ENCODE measurements at places on chromosomes 5 and 9.
A peak's percentile ranks its signal among the peaks of the same experiment; 100 is the strongest.

DNA sequence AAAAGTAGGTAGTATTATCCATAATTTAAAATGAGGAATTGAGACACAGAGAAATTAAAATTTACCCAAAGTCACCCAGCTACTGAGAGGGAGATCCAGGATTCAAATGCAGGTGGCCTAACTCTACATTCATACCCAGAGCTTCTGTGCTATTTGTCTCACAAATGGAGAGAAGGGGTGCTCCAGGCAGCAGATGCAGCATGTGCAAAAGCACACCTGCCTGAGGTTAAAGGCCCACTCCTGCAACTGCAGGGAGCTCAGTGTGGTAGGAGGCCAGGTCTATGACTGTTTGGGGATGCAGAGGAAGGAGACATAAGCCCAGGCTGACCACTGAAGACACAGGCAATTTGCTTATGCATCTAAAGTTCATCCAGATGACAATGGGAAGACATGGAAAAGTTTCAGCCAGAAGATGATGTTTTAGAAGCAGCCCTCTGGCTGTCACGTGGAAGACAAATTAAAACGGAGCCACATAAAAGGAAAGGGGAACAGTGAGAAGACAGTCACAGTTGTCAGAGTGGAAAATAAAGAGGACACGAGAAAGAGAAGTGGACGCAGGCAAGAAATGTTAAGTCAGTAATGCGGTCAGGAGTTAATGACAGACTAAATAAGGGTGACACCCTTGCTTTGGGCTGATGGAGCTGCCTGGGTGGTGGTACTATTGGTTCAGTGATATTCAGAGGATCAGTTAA, 214.7 kb downstream of the EBF1 start:
- no peak for DNase-seq

DNA sequence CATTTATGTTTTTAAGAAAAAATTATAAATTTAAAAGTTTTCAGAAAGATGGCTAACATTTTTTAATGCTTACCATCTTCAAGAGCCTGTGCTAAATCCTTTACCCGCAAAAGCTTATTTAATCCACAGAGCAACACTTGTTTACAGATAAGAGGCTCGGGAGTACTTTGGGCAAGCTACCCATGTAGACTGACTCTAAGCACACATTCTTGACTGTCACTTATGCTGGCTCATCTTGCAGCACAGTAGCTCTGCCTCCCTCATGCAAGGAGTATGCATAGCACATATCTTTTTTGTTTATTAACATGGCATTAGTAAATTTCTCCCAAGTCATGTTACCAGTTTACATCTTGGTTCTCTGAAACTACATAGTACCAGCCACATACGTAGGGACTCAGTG, 14.7 kb downstream of the SH3RF2 start:
- DNase-seq = no peak

- DNase-seq = no peak
These were observed 19.9 kb downstream of the MED10 start for GRCh38 chr5:6358434-6358820.

- no peak for DNase-seq
These were observed 195.7 kb downstream of the ZNF608 start for GRCh38 chr5:124550731-124551130.

- DNase-seq = no peak
These were observed 506.1 kb downstream of the BNC2 start for GRCh38 chr9:16364347-16364746.

DNA sequence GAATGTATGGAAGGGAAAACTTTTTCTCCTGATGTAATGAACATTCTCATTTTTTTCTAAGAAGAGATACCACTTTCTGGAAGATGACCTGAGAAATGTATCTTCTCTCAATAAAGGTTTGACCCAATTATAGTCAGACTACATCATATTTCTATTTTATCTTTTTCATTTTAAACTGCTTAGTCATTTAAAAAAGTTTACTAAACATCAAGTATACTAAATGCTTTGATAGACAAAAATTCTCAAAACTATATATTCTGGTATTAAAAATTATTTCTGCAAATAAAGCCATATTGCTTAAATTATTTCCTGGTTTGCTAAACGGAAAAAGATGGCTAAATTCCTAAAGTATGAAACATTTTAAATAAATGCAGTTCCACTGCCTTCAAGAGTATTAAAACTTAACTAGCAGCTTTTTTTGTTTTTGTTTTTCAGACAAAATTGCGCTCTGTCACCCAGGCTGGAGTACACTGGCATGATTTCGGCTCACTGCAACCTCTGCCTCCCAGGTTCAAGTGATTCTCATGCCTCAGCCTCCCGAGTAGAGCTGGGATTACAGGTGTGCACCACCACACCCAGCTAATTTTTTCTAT, 37.1 kb downstream of the FBXW11 start:
- no peak for DNase-seq

- DNase-seq = no peak
These were observed 1.2 kb downstream of the FOXB2 start for GRCh38 chr9:77020413-77021290.

DNA sequence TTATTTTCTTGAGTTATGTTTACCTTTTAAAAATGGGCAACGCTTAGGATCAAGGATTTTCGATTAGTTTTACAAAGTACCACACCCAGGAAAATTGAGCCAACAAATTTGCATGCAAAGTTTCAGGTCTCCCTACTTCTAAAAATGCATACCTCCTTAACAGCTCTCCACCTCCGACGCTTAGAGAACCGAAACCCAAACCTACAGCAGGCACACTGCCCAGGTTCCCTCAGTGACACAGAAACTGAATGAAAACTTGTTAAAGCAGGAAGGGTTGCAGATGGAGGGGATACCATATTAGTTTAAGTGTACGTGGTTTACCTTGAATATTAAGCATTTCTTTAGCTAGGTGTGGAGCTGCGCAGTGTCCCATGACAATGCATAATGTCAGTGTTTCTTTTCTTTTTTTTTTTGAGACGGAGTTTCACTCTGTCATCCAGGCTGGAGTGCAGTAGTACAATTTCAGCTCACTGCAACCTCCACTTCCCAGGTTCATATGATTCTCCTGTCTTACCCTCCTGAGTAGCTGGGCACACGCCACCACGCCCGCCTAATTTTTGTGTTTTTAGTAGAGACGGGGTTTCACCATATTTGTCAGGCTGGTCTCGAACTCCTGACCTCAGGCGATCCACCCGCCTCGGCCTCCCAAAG, 1.6 kb upstream of the SUB1 start:
- DNase-seq = peak; percentile 4

DNA sequence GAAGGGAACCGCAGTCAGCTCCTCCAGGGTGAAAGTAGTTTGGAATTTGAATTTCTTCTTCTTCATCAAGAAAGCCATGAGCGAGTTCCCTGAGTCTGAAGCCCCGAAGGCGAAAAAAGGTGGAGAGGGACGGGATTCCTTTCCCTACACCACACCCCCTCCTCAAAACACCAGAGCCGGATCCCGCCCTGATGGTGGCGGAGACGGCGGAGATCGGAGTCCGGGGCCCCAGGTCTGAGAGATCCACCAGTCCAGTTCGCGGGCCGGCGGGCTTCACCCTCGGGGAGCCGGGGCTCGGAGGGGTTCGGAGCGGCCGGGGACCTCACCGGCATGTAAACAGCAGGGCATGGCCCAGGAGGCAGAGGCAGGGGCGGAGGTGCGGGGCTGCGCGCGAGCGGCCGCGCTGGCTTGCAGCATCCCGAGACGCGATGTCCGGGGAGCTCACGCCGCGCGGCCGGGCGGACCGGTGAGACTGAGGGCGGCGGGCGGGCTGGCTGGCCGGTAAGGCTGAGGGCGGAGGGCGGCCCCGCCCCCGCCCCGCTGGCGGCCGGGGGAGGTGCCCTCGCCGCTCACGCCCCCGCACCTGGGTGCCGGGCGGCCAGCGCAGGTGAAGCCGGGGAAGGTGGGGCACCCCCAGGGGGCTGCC, 606 bp downstream of the EEIG1 start:
- no peak for DNase-seq

- no peak for DNase-seq
These were observed 81.5 kb downstream of the RGS3 start for GRCh38 chr9:113545068-113545467.

DNA sequence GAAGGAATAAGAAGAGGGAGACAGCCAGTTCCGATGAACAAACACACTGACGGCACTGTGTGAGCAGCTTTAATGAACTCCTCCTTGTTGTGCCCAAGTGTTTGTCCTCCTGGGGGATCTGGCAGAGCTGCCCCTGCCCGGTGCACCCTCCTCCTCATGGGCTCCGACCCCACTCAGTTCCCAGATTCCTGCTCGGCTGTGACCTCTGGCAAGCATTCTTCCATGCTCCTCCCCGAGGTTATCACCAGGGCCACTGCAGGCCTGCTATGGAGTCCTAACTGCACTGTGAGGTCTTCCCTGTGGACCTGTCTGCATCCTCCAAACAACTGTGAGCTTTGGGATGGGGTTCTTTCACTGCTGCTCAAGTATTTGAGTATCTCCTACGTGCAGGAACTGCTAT, 142.2 kb downstream of the DCP2 start:
- DNase-seq = no peak

DNA sequence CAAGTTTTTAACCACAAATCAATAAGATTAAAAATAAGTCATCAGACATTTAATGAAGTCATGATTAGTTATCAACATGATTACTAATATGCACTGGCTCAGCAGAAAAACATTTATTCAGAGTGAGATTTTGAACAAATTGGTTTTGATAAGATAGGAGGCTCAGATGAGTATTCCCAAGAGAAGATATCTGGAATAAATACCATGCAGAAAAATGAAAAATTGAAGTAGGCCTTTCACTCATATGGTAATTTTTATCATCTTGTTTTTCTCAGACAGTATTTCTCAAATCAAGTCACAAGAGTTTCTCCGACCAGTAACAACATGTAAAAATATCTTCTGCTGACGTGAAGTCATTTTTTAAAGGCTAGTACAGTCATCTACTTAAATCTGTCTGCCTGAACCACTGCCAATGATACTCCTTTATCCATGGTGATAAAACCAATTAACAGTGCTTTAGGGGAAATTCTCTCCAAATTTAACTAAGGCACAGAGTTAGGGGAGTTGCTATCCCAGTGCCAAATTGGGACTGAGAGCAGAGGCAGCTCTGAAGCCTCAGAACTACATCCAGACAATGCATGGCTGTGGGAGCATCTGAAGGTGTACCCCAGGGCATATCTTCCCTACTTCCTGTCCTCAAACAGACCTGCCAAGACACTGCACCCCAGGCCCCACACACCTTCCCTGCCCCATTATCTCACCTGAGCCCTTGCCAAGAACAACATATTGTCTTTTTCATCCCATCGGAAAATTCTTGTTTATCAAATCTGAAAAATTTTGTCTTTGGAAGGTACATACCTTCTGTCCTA, 105.5 kb upstream of the TSLP start:
- DNase-seq = no peak

GRCh38 chr9:16750553-16750952, 119.9 kb downstream of the BNC2 start:
- DNase-seq = no peak

DNA sequence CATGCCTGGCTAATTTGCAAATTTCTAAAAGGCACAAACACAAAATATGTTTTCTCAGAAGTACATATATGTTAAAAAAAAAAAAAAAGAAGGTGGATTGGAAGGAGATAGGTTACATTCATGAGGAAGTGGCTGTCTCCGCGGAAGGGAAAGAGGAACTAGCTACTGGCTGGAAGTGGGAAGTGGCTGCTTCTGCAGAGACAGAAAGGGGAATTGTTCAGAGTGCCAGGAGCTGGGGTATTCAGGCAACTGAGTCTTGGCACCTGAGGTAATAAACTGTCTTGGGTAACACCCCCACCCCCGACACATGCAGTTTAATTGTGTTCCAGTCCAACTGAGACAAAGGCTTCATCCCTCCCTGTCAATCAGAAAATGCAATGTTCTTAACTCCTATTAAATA, 45.6 kb downstream of the S1PR3 start:
- no peak for DNase-seq

DNA sequence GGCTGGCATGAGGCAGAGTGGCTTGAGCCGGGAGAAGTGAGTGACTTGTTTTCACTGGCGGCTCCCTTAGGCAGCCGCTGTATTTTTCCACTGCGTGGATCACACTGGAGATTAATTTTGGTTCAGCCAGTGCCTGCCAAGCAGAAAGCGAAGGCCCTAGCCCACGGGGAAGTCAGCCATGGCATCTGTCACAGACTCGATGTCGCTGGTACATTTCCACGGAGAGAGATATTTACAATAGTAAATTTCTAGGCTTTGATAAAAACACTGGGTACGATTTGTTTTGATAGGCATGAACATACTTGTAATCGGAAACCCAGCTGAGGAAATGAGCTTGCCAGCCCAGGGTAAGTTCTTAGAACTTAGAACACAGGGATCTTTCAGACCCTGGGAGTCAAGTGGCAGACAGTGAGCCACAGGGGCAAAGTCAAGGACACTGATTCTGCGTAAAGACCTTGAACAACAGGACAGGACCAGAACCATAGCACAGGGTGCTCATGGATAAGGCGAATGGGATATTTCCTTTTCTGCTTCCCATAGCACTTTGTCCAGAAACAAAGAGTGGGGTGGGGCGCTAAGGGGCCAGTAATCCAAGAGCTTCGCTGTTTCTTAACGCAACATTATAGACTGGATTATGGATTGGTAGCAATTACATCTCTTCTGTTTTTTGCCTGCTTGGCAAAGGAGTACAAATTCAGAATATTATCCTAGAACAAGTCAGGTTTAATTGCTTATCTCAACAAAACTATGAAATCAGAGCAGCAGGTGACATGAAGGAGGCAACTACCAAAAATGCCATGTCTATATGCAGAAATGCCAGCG, 4.5 kb downstream of the DUSP1 start:
- no peak for DNase-seq

DNA sequence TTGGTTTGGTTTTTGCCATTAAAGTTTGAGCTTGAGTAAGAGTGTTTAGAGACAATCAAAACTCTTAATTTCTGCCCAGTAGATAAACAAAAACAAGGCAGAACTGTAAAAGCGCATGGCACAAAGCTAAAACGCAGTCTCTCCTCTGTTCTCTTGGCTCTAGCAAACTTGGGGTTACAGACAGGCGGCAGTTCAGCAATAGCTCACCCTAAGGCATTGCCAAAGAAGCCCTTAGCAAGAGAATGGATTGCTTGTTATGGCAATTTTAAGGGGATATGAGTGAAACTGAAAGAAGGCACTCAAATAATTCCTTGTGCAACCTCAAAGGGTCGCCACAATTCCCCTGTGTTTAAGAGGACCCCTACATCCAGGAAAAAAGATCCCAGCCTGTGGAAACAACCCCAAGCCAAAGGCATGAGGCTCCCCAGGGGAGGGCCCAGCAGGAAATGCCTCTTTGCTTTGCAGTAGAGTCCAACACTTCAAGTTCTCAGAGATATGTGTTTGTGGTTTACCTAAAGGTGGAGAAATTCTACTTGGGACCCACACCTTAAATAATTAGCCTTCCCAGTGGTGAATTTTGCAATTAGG, 317.0 kb upstream of the MPDZ start:
- no peak for DNase-seq

DNA sequence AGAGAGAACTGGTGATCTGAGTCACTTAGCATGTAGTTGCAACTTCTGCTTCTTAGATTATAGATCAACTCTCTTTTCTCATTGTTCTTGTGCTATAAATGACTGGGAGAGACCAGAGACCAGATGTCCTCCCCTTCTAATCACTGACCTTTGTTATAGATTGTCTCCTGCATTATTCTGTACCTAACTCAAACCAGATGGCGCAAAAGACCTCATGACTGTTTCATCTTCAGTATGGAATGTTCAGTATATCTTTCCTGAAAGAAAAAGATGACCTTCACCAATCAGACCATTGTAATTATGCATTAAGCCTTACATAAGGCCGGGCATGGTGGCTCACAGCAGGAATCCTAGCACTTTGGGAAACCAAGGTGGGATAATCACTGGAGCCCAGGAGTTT, 30.5 kb upstream of the ADAM19 start:
- DNase-seq = no peak

- DNase-seq = no peak
These were observed 27.7 kb downstream of the STC2 start for GRCh38 chr5:173300389-173301047.

- DNase-seq = no peak
These were observed 297.1 kb upstream of the CD180 start for GRCh38 chr5:67493676-67494075.
